ENCODE measurements at places on chromosomes 16 and 17.

DNA sequence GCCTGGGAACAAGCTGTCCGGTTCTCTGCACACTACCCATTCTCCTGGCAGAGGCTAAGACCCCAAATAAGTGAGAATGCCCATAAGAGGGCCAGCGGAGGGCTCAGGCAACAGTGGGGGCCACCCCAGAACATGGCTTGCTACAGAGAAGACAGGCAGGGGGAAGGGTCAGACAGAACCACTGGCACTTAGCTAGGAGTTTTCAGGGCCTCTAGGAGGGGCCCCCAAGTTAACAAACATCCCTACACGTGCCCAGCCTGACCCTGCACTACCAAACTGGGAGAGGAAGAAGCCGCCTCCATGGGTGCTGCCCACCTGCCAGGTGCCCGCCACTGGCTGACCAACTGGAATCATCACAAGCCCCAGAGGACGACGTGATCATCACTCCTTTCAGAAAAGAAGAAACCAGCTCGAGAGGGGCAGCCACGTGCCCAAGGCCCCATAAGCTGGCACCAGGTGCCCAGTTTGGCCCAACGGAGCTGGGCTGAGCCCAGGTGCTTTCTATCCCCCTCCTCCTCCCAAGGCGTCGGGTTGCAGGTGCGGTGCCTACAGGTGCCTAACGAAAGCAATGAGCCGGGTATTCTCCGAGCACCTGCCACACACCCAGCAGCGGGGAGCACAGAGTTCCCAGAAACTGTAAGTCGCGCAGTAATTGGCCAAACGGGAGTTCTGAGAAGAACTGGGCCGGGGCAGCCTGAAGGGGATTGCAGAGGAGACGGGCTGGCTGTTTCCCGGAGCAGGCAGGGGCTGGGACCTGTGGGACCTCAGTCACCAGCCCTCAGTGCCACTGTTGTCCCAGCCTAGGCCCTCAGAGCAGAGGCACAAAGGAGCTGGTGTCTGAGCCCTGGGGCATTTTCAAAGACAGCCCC lies 13.2 kb downstream of the RPH3AL start:
- DNase-seq, result no peak

- DNase-seq, result no peak
Observed at GRCh38 chr17:67098006-67098405, 53.7 kb downstream of the CACNG1 start.

- DNase-seq, result no peak
Observed at GRCh38 chr17:68849673-68850610, 105.2 kb downstream of the ABCA8 start.

GRCh38 chr17:57972151-57972550 lies 15.9 kb downstream of the VEZF1 start:
- DNase-seq, result no peak

GRCh38 chr17:31411707-31412285 lies 20.3 kb downstream of the RAB11FIP4 start:
- DNase-seq, result no peak

- DNase-seq, result no peak
Observed at GRCh38 chr16:11092788-11093571, 148.6 kb downstream of the CLEC16A start.

DNA sequence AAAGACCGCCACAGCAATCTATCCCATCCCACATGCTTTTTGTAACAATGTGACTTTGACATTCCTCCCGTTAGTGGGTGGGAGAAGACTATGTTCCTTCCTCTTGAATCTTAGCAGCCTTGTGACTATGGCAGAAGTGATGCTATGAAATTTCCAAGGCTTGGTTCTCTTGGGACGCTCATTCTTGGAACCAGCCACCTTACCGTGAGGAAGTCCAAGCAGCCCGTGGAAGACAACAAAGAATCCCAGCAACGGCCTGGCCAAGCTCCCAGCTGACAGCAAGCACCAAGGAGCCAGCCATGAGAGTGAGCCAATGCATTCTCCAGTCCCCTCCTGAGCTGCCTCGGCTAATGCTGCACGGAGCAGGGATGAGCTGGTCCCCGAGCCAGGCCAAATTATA lies 62.3 kb downstream of the VPS53 start:
- DNase-seq, result no peak

Data from naive thymus-derived CD4-positive, alpha-beta T cell (primary cell).